Right renal cortex interstitium (tissue), 3 donors: ENCODE measurements at places on chromosomes 5 and 9.

DNA sequence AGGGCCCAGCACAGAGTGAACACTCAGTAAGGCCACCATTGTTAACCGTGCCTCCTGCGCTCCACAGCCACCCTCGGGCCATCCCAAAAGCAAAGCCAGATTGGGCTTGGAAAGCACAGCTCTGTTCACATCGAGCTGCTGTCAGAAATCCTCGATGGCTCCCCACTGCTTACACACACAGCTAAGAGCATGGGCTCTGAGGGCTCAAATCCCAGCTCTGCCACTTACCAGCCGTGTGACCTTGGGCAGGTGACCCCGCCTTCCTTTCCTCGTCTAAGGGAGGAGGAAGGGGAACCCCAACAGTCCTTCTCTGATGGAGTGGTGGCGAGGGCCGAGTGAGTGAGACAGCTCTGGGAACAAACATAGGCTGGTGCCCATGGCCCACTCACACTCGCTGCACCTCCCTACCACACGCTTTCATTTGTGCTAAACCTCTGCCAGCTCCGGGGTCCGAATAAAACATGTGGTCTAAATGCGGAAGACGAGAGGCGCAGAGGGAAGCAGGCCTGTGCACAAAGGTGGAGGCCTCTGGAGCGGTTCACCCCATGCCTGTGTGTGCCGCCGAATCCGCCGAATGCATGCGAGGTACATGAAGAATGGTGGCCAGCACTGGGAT, 139.3 kb downstream of the PAX5 start:
- no peak for DNase-seq

DNA sequence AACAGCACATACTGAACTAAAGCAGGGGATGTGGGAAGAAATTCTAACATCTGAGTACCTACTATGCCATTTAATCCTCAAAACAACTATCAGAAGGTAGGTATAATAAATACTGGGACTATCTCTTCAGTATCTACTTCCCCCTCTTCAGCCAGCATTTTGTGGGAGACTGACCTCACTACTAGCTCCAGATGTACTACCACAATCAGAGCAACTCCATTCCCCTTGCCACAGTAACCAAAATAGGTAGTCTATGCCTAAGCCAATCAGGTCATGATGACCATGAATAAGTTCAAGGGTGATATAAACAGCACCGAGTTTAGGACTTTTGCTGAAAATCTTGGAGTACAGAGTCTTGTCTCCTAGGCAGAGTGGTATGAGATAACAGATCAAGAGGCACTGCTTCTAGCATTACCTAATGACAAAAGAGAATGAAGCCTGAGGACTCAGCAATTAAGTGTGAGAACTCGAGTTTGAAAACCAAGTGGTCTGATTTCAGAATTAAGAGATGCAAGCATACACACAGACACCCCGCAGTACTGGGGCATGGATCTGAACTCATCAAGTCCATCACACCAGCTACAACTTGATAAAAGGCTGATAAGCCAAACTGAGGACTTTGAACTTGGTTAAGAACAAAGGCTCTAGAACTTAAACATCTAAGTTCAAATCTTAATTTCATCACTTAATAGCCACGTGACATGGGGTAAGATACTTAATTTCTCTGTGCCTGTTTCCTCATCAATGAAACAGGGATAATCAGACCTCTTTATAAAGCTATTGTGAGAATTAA, 9.7 kb downstream of the FNIP1 start:
- no peak for DNase-seq

DNA sequence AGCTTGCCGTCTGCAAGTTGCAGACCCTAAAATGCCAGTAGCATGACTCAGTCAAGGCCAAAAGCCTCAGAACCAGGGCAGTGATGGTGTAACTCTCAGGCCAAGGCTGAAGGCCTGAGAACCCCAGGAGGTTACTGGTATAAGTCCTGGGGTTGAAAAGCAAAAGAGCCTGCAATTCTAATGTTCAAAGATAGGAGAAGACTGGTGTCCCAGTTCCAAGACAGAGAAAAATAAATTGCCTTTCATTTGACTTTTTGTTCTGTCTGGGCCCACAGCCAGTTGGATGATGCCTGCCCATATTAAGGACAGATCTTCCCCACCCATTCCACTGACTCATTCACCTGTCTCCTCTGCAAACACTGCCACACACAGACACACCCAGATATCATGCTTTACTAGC, 673.2 kb downstream of the CDH18 start:
- DNase-seq: no peak

DNA sequence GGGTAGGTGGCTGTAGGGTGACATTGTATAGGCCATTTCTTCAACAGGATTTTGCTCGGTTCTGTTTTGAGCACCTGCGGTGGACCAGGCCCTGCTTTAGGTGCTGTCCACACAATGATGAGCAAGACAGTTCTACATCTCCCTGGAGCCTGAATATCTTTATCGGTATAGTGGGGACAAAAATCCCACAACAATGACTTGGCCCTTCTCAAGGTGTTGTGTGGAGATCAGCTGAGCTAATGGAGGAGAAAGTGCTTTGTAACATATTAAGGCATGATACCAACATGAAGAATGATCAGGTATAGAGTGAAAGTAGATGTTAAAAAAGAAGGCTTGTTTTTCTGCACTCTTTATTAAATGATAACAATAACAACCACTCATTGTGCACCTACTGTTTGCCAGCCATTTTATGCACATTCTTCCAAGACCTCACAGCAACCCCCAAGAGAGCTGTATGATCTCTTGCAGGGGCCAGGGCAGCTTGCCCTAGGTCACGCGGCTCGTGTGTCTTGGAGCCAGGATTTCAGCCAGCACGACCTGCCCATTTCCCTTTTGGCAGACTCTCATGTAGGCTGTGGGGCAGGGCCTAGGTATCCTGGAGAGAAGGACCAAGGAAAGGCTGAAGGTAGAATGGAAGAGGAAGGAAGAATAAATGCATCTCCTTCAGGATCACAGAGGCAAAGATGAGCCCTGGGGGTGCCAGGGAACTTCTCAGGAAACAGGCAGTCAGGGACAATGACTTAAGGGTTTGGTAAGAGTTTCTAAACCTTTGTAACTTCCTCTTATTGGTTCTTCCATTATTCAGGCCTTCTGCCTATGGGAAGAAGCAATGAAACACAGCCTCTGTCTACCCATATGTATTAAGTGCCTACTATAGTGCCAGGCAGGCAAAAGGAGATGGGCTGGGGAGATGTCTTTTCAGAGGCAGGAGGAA, 50.0 kb upstream of the PPARGC1B start:
- no peak for DNase-seq
